ENCODE measurements at places on chromosomes 3 and 15.

DNA sequence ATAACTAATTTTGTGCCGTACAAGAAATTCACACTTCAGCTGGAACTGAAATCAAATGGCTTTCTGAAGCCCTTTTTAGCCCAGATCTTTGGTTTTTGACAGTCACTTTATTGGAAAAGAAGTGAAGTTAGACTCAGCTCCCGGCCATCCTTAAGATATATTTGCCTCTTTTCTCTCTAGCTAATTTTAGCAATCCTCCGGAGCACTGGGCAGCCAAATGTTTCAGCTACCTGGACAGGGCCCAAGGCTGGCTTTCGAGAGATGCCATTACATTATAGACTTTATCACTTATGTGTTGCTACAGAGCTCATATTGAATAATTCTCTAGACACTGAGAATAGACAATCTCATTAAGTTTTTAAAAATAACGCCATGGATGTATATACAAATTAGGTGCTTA lies 28.5 kb upstream of the RPL39L start:
- DNase-seq = no peak

DNA sequence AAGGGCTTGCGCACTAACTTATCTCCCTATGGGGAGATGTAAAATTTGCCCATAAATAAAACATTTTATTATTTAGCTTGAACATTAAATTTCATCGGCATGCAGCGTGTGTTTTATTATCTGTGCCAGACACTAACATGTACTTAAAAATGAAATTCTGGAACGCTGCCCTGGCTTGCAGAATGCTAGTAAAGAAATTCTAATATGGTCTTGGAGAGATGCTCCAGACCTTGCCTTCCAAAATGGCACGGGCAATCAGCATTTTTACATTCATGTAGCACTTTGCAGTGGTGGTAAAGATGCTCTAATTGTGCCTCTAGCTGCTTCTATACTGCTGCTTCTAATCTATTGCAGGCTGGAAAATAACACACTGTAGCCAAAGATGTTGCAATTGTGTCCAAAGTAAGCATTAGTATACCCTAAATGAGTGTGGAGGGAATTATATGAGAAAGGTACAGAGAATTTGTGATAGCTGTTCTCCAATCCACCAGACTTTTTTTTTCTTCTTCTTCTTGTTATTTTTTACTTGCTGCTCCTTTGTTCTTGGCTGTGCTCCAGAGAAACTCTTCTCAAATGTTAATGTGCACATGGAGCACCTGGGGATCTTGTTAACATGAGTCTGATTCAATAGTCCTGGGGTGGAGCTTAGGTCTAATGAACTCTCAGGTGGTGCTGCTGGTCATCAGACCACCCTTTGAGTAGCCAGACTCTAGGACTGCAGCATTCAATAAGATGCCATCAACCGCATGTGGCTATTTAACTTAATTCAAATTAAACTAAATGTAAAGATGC lies 47.3 kb downstream of the CRABP1 start:
- DNase-seq = no peak

DNA sequence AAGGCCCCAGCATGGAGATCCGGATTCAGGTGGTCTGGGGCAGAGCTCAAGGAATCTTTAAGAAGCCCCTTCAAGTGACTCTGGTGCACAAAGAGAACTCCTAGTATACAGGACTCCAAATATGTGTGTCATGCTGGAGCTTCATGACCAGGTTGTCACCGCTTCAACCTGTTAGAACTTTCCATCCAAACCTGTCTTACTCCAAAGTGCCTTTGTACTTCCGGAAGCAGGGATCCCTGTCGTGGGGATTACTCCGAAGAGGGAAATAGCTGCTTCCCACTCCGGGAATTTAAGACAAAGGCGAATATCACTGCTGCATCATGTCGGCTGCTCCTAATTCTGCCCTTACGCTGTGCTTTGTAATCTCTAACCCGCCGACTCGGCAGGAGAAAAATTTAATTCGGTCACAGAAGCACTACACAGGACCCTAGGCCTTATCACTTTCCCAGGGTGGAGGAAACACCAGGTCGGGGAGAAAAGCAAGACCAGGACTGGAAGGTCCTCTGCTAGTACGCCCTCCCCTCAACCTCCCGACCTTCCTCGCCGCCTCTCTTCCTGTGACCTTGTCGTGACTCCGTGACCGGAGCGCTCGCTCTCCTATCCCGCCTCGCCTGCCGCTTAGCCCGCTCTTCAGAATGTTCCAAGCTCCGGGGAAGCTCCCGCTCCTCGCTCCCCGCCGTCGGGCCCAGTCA lies 730 bp downstream of the HIGD1A start:
- no peak for DNase-seq

DNA sequence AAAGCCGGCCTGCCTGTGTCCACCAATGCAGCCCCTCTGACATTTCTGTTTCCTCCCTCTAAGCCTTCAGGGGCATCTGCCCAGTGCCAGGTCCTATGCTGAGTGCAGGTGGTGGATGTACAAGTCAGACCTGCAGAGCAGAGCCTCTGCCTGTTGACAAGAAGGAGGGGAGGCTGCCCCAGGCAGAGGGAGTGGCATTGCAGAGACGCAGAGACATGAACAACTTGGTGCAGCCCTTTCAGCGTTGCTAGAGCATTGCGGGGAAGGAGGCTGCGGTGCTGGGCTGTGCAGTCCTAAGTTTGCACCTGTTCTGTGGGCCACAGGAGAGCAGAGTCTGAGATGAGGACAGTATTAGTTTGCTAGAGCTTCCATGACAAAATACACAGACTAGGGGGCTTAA lies 65.2 kb downstream of the LSM3 start:
- DNase-seq = no peak

DNA sequence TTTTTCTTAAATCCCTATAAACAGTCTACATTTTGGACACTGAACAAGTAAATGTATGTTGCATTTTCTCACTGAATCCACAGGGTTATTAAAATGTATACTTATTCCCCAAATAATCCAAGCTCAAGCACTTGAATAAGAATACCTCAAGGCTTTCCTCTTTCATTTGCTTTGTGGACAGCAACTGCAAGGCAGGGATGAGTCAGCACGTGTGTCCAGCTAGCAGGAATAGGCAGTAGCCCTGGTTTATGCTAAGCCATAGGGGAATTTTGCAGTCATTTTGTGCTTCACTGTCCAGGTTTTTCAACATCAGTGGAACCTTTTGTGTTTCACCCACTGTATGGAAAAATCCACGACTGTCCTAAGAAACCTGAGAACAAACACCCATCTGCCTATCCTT lies 96.7 kb upstream of the KCNMB2 start:
- no peak for DNase-seq

- no peak for DNase-seq
Measured at GRCh38 chr15:86446253-86446640, 366.6 kb downstream of the AGBL1 start.

DNA sequence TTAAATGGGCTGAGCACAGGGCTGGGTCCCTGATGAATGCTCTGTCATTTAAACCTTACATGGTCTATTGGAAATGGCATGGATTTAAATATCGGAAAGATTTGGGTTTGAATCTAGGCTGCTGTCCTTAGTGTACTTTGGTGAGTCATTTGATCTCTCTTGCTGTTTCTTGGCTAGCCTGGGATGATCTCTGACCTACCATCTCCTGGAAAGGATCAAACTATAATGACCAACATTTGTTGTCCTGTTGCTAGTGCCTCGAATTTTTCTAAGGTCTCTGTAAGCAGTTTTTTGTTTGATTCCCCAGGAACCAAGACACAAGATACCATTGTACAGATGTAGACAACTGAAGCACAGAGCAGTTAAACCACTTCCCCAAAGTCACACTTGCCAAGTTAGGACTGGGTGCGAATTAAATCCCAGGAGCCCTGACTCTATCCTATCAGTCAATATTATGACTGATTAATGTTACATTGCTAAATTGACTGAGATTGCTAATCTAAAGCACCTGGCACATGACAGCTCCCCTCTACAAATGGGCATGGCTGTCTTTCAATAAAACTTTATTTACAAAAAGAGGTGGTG lies 244.9 kb upstream of the MCTP2 start:
- no peak for DNase-seq

DNA sequence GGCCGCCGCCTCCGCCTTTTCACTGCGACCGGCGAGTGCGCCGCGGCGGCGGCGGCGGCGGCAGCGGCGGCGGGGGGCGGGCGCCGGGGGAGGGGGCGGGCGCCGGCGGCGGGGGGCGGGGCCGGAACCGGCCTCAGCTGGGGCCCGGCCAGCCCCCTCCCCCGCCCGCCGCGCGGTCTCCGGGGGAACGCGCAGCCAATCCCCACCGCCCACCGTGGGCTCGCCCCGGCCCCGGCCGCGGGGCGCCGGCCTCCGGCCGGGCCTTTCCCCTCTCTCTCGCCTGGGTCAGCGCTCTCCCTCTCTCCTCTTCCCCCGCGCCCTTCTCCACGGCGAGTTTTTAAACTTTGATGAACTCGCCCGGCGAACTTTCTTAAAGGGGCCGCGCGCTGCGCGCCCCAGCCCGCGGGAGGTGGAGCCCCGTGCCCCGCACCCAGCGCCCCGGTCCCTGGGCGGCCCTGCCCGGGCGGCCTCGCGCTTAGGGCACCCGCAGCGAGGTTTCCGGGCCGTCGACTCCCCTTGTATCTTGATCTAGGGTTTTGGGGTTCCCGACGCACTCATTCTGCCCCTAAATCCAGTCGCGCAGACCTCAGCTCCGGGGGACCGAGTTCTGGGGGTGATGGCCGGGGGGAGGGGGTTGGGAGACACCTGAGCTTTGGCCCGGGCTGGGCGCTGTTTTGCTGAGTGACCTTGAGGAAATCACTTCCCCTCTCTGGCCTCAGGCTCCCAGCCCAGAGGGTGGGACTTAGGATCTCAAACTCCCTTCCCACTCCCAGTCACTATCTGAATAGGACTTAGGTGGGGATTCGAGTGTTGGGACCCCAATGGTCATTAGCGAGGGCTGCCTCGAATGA lies at the start of gene RBPMS2:
Gene RBPMS2, minus strand, starts transcription at position 39 of the 851 bp plus-strand sequence. CDS start 270 bp downstream, outside the sequence.
- no peak for DNase-seq

DNA sequence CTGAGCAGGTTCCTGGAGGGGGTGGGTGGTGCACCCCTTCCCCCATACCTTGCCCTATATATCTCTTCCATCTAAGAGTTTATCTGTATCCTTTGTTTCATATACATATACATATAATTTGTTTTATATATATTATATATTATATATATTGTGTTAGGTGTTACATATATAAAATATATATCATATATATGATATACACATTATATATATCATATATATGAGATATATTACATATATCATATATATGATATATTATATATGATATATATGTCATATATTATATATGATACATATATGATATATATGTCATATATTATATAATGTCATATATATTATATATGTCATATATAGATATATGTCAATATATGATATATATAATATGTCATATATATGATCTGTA lies 31.1 kb downstream of the EXD1 start:
- DNase-seq = no peak

- DNase-seq = no peak
Measured at GRCh38 chr15:83207009-83207659, 489 bp downstream of the HDGFL3 start.

DNA sequence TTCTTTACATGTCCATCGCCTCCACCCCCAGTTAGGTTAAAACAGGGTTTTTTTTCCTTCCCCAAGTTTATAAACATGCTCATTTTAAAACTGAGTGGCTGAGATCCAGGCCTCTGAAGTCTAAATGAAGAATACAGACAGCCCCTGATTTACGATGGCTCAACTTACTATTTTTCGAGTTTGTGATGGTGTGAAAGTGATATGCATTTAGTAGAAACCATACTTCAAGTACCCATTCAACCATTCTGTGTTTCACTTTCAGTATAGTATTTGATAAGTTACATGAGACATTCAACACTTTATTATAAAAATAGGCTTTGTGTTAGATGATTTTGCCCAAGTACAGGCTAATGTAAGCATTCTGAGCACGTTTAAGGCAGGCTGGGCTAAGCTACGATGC lies 30.5 kb upstream of the GNB5 start:
- no peak for DNase-seq

- DNase-seq = no peak
Measured at GRCh38 chr3:72768936-72769335, 79.3 kb downstream of the SHQ1 start.

- DNase-seq = no peak
Measured at GRCh38 chr3:30621576-30621975, 15.2 kb downstream of the TGFBR2 start.

GRCh38 chr3:99647081-99647480 lies 8.7 kb downstream of the COL8A1 start:
- no peak for DNase-seq

DNA sequence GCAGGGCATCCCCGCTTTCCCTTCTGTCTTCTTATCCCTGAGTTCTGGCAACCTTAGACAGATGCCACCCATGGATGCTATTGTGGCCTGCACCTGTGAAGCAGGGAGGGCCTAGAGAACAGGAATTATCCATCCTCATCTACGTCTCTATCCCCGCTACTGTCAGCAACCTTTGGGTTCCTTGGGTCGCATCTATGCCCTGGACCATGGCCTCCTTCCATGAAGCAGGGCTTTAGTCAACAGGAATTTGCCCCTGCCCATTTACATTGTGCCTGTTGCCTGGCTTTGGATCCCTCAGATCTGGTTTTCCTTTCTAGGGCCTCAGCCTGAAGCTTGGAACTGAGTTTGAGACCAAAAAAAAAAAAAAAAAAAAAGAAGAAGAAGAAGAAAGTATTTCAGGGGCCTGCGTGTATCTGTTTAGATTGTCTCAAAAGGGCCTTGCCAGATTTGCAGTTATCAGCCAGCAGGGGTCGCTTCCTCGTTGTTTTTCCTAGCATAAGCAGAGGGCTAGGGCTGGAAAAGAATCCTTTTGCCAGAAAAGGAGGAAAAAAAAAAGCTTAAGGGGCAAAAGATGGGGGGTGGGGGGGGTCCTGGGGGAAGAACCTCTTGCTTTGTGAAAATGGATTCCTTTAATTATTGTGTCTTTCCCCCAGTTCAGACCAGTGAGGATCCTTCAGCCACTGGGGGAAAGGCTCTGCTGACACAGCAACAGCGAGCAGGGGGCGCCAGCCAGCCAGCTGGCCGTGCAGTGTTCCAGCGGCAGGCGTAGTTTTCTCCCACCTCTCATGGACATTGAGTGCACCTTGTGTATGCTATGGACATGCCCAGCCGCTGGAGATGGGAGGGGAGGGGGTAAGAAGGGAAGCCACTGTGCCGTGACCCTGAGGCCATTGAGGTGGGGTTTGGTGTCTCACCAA lies 65.7 kb upstream of the ALDH1L1 start:
- DNase-seq = no peak

All from stimulated activated CD8-positive, alpha-beta memory T cell treated with anti-CD3 and anti-CD28 coated beads, Interleukin-2, amount 100 ng/mL, for 1 hour (primary cell).